ENCODE measurements at places on chromosomes 1 and 21. TPM values are rescaled to one million over a fixed set of nuclear protein-coding genes. Genes with fewer than 3 reads are reported as not detected.

CDK11A gene
- total RNA-seq: 83.6 TPM

REN gene
- not detected for total RNA-seq

VHLL gene
- 0.28 TPM for total RNA-seq

NCAM2 gene
- 2.2 TPM for total RNA-seq

SLC16A4 gene
- 0.46 TPM for total RNA-seq

GPR37L1 gene
- total RNA-seq: 0.44 TPM

PCBP3 gene
- total RNA-seq: not detected

AMY2A gene
- 0.28 TPM for total RNA-seq

BCAR3 gene
- 33.9 TPM for total RNA-seq

GGPS1 gene
- total RNA-seq: 60.6 TPM

TRAF3IP3 gene
- 0.67 TPM for total RNA-seq

ELF3 gene
- total RNA-seq: 126 TPM

ATP8B2 gene
- 14.7 TPM for total RNA-seq

OR2T2 gene
- not detected for total RNA-seq

HPDL gene
- 1.9 TPM for total RNA-seq

CYP4A11 gene
- not detected for total RNA-seq

SYT11 gene
- total RNA-seq: 4.0 TPM

LAMC2 gene
- total RNA-seq: 8.3 TPM

SYPL2 gene
- total RNA-seq: 0.74 TPM

OR2L2 gene
- not detected for total RNA-seq

CELF3 gene
- not detected for total RNA-seq

HS2ST1 gene
- total RNA-seq: 81.0 TPM

CD53 gene
- 0.49 TPM for total RNA-seq

WDR64 gene
- not detected for total RNA-seq

C1QB gene
- total RNA-seq: 0.33 TPM

Data from Panc1 (cell line).